Thyroid gland (tissue), 4 donors: ENCODE measurements at places on chromosomes 2 and 18. TPM values are rescaled to one million over a fixed set of nuclear protein-coding genes. Genes with fewer than 3 reads are reported as not detected.

Gene DNAJC5G
- total RNA-seq, result 0.33 TPM

Gene ALLC
- not detected for total RNA-seq

Gene NBAS
- total RNA-seq, result 52.3 TPM

Gene TAF4B
- total RNA-seq, result 8.8 TPM

Gene MC5R
- not detected for total RNA-seq

Gene COL4A3
- 59.7 TPM for total RNA-seq

Gene VWC2L
- not detected for total RNA-seq

Gene SP3
- total RNA-seq, result 166 TPM

Gene IL18RAP
- 2.7 TPM for total RNA-seq

Gene TXNL4A
- 34.6 TPM for total RNA-seq

Gene DCDC2C
- 0.46 TPM for total RNA-seq

Gene DLX2
- total RNA-seq, result 0.40 TPM

Gene PCARE
- 0.11 TPM for total RNA-seq
